Fibroblast of skin of abdomen (primary cell): ENCODE measurements at places on chromosomes 16 and 17.

DNA sequence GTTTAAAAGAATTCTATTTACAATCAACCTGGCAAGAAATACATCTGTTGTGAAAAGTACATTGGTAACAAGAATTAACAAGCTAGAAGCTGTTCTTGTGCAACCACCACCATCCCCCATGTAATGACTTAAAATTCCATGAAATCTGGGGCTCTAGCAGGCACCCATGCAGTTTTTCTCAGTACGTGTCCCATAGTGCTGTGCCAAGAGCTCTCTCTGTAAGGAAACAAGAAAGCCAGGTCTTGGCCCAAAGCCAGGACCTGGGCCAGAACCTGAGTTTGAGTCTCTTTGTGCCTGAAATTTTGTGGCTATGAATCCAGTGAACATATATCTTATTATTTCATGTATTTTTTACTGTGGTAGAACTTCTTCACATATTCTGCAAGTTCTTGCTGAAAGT lies 46.6 kb downstream of the NUP93 start:
- peak; percentile 51 for DNase-seq

DNA sequence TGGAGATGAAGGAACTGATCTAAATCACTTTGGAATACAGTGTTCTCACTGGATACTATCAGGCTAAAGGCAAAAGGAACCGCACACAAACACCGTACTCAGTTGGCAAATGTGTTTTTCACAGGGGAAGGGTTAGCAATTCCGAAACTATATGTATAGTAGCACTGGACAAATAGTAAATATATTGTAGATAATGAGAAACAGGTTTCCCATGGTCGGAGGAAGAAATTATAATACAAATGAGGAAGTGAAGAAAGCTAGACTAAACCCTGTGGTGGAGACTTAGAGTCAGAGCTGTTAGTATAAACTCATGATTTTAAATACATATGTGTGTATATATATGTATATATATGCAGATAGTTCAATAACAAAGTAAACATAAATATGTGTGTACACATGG lies 414.1 kb upstream of the SALL1 start:
- no peak for DNase-seq

DNA sequence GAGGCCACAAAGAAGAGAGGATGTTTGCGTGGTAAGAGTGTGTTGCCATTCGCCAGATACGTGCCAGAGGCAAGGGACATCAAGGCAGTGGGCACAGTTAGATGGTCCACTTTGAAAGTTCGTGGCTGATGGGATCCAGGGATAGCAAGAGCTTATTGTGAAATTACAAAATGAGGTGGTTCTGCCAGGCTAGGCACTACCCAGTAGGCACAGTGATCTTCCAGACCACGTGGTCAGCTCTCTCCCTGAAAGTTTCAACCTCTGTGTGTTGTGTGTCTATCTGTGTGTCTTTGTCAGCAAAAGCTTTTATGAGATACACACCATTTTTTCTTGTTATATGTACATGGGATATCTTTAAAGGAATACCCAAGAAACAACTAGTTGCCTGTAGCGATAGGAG lies 9.5 kb downstream of the SGF29 start:
- DNase-seq = no peak

GRCh38 chr17:57440522-57441269 lies 184.4 kb downstream of the MSI2 start:
- peak; percentile 60 for DNase-seq

DNA sequence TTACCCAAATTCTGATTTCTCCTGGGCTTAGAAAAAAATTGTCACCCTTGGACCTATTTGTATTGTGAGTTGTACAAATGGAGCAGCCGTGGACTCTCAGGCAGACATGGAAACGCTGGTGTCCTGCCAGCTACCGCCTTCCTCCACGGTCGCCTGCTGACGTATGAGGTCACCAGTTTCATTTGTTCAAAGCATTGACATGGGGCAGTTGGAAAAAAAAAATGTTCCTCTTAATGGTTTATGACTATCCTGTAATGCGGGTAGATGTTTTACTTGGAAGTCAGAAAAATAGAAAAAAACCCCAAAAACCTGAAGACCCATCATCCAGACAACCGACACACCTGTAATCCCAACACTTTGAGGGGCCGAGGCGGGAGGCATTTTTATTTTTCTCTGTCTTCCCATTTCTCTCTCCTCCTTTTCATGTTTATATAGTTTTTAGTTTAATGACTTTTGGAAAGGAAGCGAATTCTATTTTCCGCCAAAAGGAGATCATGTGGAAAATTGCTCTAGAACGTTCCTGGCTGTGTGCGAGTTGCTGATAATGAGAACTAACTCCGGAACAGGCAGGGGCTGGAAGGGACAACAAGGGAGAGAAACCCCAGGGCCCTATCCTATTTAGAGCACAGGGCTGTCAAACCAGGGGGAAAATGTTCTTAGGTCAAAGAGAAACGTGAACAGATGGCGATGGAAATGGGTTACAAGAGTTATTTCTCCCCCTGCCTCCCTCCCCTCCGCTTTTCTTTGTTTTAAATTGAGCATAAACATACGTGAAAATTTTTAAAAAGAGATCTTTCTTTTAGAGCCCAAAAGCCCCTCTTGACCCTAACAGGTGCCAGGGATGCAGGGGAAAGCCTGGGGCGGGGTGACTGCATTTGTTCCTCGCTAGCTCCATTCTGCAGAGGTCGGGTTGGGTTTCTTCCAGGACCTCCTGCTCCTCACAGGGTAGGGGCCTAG lies 13.7 kb downstream of the DNAH17 start:
- no peak for DNase-seq

DNA sequence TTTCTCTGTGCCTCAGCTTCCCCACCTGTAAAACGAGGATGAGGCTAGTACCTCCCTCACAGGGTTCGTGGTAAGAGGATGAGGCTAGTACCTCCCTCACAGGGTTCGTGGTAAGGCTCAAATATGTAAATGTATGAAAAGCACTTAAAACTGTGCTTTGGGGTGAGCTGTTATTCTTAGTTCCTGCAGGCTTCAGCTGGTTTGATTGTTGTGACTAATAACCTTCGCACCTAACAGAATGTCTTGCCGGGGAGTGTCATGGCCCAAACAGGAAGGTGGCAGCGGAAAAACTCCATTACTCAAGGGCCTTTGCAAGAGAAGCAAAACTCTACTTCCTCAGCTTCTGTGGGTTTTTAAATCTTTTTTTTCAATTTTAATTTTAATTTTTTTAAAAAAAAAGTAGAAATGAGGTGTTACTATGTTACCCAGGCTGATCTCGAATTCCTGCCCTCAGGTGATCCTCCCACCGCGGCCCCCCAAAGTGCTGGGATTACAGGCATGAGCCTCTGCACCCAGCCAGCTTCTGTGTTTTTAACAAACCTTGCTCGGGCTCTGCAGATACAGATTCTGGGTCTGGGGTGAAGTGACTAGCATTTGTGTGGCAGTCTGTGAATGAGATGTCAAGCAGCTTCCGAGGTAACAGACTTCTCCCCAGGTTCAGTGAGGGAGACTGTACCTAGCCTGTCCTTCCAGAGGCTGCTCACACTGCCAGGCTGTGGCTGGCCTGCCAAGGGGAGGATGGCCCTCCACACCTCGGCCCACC lies 103.0 kb downstream of the RAB11FIP4 start:
- no peak for DNase-seq

- no peak for DNase-seq
Measured at GRCh38 chr17:50360486-50361115, 12.4 kb downstream of the MRPL27 start.

DNA sequence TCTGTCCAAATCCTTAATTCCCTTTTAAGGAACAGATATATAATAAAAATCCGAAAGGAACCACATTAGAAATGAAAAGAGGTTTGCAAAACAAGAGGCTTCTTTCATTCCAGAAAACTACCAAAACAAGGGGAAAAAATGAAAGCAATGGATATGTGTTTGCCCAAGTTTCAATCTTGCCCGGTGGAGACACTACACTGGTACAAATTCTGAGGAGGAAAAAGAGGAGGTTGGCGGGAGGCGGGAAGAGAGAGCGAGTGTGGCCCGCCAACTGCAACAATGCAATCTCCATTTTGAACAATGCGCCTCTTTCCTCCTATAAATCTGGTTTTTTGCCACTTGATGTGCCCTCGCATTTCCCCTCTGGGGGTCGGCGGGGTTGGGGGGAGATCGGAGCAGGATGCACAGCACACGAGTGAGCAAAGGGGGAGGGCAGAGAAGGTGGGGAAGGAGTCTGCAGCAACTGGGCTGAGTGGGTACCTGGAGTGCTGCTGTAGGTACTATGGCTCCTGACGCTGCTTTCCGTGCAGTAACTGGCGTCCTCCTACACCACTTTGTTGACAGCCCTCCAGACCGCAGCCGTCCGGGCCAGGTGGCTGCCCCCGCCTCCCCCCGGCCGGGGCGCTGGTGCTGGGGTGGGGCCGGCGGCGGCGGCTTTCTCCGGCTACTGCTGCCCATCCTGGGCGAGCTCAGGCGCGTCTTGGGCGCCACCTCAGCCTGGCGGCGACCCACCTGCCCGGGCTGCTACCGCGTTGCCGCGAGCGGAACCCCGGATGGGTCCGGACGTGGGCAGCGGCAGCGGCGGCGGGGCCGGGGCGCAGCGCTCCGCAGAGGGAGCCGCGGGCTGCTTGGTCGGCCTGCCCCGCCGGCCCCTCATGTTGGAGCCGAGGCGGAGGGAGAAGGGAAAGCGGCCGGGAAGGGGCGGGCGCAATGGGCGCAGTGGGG lies 93.8 kb upstream of the PLEKHM1 start:
- DNase-seq = peak; percentile 31

- no peak for DNase-seq
Measured at GRCh38 chr17:39794249-39794970, 56.7 kb downstream of the GRB7 start.

GRCh38 chr16:10556236-10556635 lies 24.2 kb downstream of the EMP2 start:
- DNase-seq = no peak

DNA sequence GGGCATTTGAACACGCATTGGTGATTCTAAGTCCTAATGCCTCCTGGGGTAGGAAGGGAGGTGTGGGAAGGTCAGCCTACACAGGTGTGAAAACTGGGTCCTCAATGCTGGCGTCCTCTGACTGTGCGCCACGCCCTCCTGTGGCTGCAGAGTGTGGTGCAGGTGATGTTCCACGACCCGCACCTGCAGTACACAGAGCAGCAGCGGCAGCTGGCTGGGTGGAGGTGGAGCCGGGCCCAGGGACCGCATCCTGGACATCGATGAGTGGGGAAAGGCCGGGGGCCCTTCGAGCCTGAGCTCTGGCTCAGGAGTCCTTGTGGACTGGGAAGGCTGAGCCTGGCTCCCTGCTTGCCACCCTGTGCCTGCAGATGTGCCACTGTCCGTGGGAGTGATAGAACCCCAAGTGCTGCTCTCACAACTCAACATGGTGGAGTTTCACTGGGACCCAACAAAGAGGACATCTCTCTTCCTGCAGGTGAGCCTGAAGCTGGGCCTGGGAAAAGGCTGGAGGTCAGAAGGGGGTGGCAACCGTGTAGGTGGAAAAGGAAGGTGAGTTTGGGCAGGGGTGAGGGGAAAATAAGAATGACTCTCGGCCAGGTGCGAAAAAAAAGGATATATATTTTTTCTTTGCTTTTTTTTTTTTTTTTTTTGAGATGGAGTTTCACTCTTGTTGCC lies 14.0 kb upstream of the STAC2 start:
- DNase-seq = no peak

- DNase-seq = no peak
Measured at GRCh38 chr16:85857406-85857805, 41.6 kb upstream of the IRF8 start.

DNA sequence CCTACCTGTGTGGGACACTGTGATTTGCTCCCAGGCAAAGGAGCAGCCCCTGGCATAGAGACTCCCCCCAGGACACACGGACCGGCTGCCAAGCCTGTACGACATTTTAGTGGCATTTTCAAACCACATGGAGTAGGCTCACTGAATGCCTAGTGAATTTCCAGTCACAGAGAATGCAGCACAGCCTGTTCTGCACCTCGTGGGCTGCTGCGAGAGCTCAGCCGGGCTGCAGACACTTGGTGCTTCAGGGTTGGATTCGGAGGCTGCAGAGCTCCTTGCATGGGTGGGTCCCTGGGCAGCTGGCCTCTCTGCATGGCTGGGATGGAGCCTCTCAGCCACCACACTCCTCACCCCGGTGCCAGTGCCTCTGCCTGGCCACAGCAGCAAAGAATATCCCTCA lies 51.2 kb upstream of the HNF1B start:
- no peak for DNase-seq

DNA sequence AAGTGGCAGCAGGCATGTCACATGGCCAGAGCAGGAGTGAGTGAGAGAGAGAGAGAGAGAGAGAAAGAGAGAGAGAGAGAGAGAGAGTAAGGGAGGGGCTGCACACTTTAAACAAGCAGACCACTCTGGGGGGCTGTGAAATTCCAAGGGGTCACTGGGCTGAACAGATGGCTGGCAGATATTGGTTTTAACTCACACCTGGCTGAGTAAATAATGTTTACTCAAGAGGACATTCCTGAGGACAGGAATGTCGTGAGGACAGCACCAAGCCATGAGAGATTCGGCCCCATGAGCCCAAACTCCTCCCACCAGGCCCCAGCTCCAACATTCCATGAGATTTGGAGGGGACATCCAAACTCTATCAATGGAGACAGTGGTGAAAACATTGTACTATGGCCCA lies 269.7 kb downstream of the CBLN1 start:
- no peak for DNase-seq

DNA sequence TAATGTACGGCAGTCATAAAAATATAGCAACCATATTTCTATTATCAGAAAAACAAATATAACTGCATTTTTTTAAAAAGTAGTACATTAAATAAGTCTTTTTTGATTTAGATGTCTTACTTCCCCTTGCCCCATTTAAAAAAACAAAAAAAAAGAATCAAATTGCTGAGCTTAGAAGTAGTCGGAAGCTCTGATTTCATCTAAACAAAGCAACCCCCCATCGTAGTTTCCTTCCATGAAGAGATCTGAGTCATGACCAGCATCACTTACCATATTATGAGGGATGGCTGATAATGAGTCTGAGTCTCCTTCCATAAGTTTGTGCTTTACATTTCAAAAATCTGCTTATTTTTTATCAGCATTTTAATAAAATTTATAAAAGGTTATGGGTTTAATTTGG lies 86.2 kb downstream of the ITFG1 start:
- no peak for DNase-seq

DNA sequence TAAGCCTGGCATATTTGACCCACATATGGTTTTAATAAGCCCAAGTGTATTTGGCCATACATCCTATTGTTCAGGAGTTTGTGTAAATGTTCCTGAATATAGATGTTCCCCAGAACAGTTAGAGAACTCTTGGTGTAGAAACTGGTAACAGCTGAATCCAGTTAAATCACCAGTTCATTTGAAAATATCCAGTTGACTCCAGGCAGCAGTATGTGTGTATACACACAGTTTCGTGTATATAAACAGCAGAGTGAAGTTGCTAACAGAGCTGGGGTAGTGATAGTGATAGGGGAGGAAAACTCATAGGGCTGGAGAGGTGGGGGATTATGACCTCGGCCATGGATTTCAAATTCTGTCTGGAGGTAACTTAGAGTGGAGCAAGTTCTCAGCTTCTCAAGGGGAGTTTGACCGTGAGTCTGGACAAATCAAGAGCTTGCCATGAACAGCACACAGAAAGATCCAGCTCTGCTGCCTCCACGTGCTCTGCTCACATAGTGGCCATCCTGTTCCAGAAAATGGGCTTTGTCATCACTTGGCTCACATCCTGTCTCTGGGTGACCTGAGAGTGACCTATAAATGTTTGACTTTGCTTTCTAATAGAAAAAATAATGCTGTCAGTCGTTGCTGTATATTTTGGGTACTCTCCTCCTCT lies 30.6 kb upstream of the MMD start:
- peak; percentile 67 for DNase-seq
